ENCODE measurements at places on chromosomes 1 and 21.

DNA sequence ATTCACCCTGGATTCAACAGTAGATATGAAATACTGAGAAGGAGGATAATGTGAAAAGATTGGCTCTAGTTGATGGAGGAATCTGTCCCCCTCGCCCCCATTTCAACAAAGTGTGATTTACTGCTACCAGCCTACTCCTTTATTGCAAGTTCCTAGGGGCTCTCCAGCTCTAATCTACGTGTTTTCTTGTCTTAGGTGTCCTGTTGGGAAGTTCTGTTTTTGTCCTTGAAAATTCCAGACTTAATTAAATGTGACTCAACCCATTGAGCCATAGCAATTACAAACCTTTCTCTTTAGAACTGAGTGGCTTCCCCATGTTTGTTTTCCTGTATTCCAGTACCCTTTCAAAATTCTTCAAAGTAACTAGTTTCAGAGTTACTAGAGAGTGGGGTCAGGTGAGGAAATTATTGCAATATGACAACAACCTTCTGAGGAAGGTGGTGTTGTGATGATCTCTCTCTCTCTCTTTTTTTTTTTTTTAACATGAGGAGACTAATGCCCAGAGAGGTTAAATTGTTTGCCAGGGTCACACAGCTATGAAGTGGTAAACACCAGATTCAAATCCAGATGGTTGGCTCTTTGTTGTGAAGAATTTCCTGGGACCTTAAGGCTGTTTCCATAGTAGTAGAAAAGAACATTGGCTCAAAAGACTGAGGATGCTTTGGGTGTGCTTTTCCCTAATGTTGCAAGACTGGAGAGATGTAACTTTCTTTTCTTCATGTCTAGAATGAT is 3.5 kb downstream of the RGL1 start:
- H3K4me3 ChIP-seq = no peak overlapping the region
- H3K36me3 ChIP-seq = no peaks in the 10 kb centered on the region
- DNase-seq = no peak
- H3K27me3 ChIP-seq = peaks cover 27% of the 10 kb centered on the region
- peaks cover 13% of the 10 kb centered on the region for H3K4me1 ChIP-seq
- H3K27ac ChIP-seq = no peak overlapping the region

- no peaks in the 10 kb centered on the region for H3K36me3 ChIP-seq
- no peak for DNase-seq
- peak overlapping the region; percentile 15 for H3K4me3 ChIP-seq
- H3K27me3 ChIP-seq = no peaks in the 10 kb centered on the region
Observed at GRCh38 chr1:8167936-8168335, 141.8 kb upstream of the ERRFI1 start.

- H3K36me3 ChIP-seq = no peaks in the 10 kb centered on the region
- DNase-seq = no peak
- H3K27ac ChIP-seq = no peak overlapping the region
- H3K4me3 ChIP-seq = no peak overlapping the region
- no peaks in the 10 kb centered on the region for H3K27me3 ChIP-seq
- no peaks in the 10 kb centered on the region for H3K4me1 ChIP-seq
Observed at GRCh38 chr1:237938553-237938952, 47.8 kb upstream of the ZP4 start.

- no peaks in the 10 kb centered on the region for H3K27me3 ChIP-seq
- no peaks in the 10 kb centered on the region for H3K4me1 ChIP-seq
- H3K27ac ChIP-seq = no peak overlapping the region
Observed at GRCh38 chr1:61000327-61000726, 82.0 kb upstream of the NFIA start.

DNA sequence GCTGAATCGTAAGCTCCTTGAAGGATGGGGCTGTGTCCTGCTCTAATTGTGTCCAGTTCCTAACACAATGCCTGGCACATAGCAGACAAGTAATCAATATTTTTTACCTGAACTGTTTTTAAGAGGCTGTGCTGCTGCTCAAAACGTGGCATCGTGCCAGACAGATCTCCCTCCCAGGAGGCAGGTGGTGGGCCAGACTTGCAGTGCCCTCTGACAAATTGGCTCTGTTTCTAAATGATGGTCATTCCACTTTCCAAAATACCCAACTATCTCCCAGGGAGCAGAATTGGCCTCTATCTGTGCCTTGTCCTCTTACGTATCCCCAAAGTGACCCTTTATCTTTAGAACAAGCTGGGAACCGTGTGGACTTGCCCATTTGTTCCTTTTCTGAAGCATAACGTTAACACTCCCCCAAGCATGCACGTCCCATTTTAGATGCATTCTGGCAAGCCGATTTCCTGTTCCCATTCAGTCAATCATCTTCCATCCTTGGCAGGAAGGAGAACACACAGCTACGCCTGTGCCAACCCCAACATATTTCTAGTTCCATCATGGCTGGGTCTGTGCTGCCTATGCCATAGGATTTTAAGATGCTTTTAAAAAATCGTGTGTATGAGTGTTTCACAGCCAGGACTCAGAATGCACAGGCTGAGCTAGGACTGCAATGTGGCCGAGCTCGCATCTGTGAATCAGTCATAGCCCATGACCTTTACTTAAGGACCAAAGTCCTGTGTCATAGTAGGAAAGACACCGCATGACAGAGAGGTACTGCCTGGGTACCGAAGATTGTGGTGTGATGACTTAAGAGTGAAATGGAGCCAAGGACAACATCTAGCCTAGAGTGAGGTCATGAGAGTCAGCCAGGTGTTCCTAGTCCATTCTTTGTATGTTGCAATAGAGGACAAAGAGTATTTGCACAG is 408.6 kb downstream of the PRDM2 start:
- no peaks in the 10 kb centered on the region for H3K36me3 ChIP-seq
- H3K4me1 ChIP-seq = no peaks in the 10 kb centered on the region
- H3K4me3 ChIP-seq = no peak overlapping the region

DNA sequence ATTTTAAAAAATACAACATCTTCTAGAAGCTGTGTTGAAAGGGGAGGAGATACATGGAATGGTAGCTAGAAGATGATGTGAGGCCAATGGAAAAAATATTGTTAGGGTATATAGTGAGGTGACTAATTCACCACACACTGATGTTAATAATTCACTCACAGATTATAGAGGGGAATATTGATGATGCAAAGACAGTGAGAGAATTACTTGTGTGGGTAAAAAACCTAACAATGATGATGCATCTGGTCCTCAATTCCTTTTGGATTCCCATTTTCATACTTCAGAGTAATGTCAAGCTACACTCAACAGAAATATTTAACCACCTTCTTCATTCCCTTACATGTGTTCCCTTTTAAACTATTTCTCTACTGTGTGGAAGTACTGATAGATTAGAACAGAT is 169.5 kb upstream of the DPYD start:
- H3K27me3 ChIP-seq = no peaks in the 10 kb centered on the region
- H3K4me1 ChIP-seq = no peaks in the 10 kb centered on the region
- H3K36me3 ChIP-seq = no peaks in the 10 kb centered on the region
- H3K27ac ChIP-seq = no peak overlapping the region

DNA sequence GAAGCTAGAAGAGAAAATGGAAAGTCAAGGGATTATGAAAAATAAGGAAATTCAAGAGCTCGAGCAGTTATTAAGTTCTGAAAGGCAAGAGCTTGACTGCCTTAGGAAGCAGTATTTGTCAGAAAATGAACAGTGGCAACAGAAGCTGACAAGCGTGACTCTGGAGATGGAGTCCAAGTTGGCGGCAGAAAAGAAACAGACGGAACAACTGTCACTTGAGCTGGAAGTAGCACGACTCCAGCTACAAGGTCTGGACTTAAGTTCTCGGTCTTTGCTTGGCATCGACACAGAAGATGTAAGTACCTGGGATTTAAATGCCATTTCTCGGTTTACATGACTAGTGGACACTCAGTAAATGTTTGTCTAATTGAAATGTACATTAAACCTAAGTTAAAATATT is 40.0 kb downstream of the CENPF start:
- no peak overlapping the region for H3K4me3 ChIP-seq
- H3K27ac ChIP-seq = no peak overlapping the region
- no peaks in the 10 kb centered on the region for H3K4me1 ChIP-seq
- DNase-seq = no peak

DNA sequence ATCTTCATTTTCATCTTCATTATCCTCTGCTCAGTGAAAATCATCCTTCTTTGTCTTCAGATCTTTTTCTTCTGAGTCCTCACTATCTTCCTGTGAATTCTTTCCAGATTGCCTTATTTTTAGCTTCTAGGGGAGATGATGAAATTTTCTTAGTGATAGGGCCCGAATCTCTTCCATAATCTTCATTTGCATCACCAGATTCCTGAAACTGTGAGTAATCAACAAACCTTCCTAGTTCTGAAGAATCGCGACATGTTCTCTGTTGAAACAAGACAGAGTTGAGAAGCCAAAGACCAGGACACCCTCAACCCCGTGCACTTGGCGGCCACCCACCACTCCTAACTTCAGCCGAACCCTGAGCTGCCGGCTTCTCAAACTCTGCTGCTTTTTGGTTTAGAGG is 92.8 kb upstream of the CDC42BPA start:
- DNase-seq = no peak
- H3K4me1 ChIP-seq = no peaks in the 10 kb centered on the region
- no peaks in the 10 kb centered on the region for H3K36me3 ChIP-seq
- no peak overlapping the region for H3K27ac ChIP-seq

DNA sequence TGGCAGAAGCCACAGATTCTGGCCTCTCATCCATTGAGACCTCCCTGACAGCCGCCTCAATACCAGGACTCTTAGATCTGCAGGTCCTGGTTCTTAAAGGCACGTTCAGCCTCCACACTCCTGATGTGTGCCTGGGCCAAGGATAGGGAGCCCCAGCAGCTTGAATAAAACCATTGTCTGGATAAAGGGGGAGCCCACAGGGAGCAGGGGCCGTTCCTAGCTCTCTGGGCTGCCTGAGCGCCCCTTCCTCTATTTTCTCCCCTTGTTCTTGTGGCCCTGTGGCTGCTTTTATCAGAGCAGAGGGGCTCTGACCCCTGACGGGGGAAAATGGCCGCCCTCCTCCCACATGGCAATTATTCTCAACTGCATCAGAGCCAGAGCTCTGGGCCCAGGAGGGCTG is 200.8 kb downstream of the HUNK start:
- peaks cover 2% of the 10 kb centered on the region for H3K27me3 ChIP-seq
- H3K4me1 ChIP-seq = no peaks in the 10 kb centered on the region
- DNase-seq = no peak
- no peaks in the 10 kb centered on the region for H3K36me3 ChIP-seq

DNA sequence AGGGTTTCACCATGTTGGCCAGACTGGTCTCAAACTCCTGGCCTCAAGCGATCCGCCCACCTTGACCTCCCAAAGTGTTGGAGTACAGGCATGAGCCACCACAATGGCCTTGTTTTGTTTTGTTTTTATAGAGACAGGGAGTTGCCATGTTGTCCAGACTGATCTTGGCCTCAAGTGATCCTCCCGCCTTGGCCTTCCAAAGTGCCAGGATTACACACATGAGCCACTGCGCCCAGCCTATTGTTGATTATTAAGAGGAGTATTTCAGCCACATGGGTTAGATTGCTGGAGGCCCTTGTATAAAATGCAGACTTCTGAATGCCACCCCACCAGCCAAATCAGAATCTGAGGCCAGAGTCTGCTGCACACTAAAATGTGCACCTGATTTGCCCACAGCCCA is 57.2 kb upstream of the ANGPTL1 start:
- H3K4me3 ChIP-seq = no peak overlapping the region
- H3K4me1 ChIP-seq = no peaks in the 10 kb centered on the region
- H3K27ac ChIP-seq = no peak overlapping the region
- H3K27me3 ChIP-seq = no peaks in the 10 kb centered on the region

DNA sequence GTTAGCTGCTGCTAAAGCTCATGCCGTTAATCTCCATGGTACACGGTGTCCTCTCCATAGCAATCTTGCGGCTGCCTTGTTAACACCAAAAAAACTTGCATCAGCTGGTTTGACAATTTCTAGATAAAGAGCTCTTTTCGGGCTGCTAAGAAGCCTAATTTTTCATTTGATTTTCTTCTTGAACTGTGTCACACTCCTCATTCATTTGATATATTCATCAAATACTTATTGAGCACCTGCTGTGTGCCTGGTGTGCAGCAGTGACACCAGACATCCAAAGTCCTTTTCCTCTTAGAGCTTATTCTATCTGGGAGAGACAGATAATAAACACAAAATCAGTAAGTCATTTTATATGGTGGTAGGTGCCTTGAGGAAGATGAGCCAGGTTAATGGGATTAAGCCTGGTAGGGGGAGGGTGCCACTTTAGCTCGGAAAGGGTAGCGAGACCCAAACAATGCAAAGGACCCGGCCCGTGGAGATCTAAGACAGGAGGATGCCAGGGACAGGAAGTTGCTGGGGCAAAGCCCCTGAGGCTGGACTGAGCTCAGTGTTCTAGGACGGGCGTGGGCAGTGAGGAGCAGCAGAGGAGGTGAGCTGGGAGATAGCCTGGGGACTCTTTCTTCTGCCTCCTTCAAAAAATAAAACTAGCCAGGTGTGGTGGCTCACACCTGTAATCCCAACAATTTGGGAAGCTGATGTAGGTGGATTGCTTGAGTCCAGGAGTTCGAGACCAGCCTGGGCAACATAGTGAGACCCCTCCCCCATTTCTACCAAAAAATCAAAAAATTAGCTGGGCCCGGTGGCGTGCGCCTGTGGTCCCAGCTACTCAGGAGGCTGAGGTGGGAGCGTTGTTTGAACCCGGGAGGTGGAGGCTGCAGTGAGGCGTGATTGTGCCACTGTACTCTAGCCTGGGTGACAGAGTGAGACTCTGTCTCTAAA is 50.7 kb upstream of the LGALS8 start:
- no peaks in the 10 kb centered on the region for H3K4me1 ChIP-seq
- no peaks in the 10 kb centered on the region for H3K36me3 ChIP-seq
- H3K27ac ChIP-seq = no peak overlapping the region
- DNase-seq = no peak
- H3K27me3 ChIP-seq = no peaks in the 10 kb centered on the region

- no peak overlapping the region for H3K27ac ChIP-seq
- H3K27me3 ChIP-seq = no peaks in the 10 kb centered on the region
- no peaks in the 10 kb centered on the region for H3K36me3 ChIP-seq
- H3K4me3 ChIP-seq = no peak overlapping the region
Observed at GRCh38 chr1:94953746-94954145, 26.8 kb upstream of the CNN3 start.

DNA sequence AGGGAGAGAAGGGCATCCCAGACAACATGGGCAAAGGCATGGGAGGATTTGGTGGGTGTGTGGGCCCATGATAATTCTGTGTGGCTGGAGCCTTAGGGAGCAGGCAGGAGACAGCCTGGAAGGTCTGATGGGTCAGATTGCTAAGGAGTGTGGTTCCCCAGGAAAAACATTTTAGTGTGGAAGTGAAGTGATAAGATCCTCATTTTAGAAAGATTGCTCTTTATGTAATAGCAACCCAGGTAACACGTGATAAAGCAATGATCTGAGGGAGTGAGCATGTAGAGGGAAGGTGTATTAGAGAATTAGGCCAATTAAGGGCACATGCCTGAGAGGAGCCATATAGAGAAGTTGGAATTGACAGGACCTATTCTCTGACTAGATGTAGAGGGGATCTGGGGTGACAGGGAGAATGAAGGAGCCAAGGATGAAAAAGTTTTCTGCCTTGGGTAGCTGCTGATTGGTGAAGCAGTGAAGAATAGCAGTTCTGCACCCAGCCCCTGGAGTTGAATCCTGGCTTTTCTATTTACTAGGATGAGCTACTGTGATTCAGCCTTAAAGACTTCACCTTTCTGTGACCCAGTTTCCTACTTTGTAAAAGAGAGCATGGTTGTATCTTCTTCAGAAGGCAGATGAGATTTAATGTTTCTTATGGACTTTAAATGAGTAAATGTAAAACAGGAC is 18.7 kb upstream of the SLAMF6 start:
- no peaks in the 10 kb centered on the region for H3K36me3 ChIP-seq
- no peak overlapping the region for H3K4me3 ChIP-seq
- peak overlapping the region; percentile 87 for H3K27ac ChIP-seq
- H3K27me3 ChIP-seq = no peaks in the 10 kb centered on the region
- DNase-seq = no peak

GRCh38 chr1:22253012-22253790 is 110.3 kb upstream of the WNT4 start:
- DNase-seq = no peak
- H3K27ac ChIP-seq = no peak overlapping the region
- no peaks in the 10 kb centered on the region for H3K4me1 ChIP-seq
- H3K36me3 ChIP-seq = no peaks in the 10 kb centered on the region

Measured in natural killer cell treated with Interleukin-12 subunit alpha and Interleukin-12 subunit beta and Interleukin-15 and Interleukin-18, amount 100 ng/mL, for 72 hours (primary cell).